ENCODE measurements at places on chromosomes 12 and 14.
A peak's percentile ranks its signal among the peaks of the same experiment; 100 is the strongest.

DNA sequence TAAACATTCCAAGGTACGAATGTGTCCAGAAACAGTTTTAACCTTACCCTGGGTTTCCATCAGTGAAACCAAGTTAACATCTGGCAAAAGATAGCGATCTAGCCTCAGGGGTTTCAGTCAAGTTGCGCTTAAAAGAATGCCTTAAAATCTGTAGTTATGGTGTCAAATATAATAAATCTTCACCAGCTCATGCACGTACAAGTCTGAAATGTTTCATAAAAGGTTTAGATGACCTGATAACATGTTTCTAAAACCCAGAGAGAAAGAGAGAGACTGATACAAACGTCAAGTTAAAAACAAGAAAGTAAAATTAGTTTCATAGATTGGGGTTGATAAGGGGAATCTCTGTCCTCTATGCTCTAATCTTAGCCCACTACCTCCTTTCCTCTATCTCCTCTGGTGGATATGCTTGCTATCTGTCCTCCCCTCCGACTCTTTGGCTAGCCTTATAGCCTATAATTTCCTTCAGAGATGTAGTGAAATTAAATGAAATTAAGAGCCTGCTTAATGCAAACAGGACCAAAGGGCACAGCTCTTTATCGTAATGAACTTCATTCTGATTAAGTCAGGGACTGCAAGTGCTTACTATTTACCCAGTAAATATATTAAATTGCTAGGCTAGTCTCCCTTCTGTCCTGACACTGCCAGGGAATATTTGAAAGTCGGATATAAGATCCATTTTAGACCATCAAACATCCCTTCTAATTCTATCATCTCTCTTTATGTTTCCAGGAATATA lies 18.4 kb upstream of the FOS start:
- peak overlapping the region; percentile 96 for H3K27ac ChIP-seq
- DNase-seq: no peak
- H3K4me1 ChIP-seq: no peaks in the 10 kb centered on the region
- no peaks in the 10 kb centered on the region for H3K27me3 ChIP-seq
- H3K36me3 ChIP-seq: no peaks in the 10 kb centered on the region
- no peak overlapping the region for H3K4me3 ChIP-seq

GRCh38 chr12:46391630-46392029 lies 19.1 kb upstream of the SLC38A2 start:
- no peaks in the 10 kb centered on the region for H3K27me3 ChIP-seq
- H3K36me3 ChIP-seq: no peaks in the 10 kb centered on the region
- H3K27ac ChIP-seq: no peak overlapping the region

DNA sequence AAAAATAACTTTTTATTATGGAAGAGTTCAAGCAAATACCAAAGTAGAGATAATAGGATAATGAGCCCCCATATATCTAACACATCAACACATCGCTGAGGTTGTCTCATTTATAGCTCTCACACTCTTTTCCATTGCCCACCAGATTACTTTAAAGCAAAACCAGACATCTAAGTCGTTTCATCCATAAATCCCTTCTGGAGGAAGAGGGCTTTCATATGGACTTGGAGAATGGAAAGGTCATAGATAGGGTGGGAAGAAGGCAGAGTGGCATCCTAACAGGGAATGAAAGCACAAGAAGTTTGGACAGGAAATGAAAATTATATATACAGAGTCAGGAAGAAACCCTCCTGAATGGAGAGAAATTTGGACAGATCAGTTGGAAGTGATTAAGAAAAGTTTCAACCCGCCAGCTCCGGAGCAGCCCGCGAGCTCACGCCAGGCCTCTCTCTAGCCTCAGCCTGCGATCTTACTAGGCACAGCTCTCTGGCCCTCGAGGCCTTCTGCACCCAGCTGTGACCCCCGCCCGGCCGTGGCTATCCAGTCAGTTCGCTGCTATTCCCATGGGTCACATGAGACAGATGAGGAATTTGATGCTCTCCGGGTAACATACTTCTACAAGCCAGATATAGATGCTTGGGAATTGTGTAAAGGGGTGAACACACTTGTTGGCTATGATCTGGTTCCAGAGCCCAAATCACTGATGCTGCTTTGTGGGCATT lies 48.4 kb upstream of the NID2 start:
- no peaks in the 10 kb centered on the region for H3K4me1 ChIP-seq
- H3K27ac ChIP-seq: no peak overlapping the region
- no peak for DNase-seq

GRCh38 chr12:70045036-70045435 lies 198.2 kb upstream of the CNOT2 start:
- DNase-seq: no peak
- H3K36me3 ChIP-seq: no peaks in the 10 kb centered on the region
- no peak overlapping the region for H3K4me3 ChIP-seq
- no peak overlapping the region for H3K27ac ChIP-seq
- peaks cover 16% of the 10 kb centered on the region for H3K4me1 ChIP-seq

DNA sequence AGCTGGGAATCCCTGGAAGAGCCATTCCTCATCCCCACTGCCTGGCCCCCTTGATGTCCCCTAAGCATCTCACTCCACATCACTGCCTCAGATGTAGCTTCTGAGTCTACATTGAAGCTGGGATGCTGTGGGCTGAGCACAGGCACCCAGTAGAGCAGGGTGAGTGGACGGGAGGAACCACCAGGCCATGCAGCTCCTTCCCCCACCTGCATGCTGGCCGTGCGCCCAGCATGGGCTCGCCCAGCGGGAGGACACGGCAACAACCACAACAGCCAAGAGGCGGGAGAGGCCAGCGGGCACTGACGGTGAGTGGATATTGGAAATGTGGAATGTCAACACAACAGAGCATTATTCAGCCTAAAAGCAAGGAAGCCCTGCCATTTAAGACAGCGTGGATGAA lies 310.9 kb downstream of the ADGRD1 start:
- no peaks in the 10 kb centered on the region for H3K27me3 ChIP-seq
- no peak overlapping the region for H3K4me3 ChIP-seq
- no peak overlapping the region for H3K27ac ChIP-seq
- no peak for DNase-seq
- H3K4me1 ChIP-seq: peaks cover 5% of the 10 kb centered on the region

- H3K27ac ChIP-seq: no peak overlapping the region
- no peak for DNase-seq
- no peaks in the 10 kb centered on the region for H3K36me3 ChIP-seq
Observed at GRCh38 chr14:89259951-89260609, 157.0 kb downstream of the FOXN3 start.

DNA sequence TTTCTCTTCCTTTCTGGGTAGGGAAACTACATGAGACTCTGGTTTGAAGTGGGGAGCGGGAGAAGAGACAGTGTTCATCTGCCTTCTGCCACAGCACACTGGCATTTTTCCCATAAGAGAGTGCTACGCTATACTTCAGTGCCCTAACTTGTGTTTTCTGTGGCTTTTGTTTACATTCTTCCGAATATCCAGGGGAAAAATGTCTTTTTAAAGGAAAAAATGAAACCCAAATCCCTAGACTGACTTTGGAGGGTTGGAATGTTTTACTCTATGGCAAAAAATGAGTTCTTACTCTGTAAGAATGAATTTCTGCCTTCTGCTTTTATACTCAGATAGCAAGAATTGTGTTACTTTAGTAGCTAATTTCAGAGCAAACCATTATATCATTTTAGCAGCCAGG lies 88.1 kb upstream of the TMEM263 start:
- peaks cover 1% of the 10 kb centered on the region for H3K4me1 ChIP-seq
- no peaks in the 10 kb centered on the region for H3K27me3 ChIP-seq
- H3K4me3 ChIP-seq: no peak overlapping the region
- H3K27ac ChIP-seq: no peak overlapping the region
- H3K36me3 ChIP-seq: peaks cover 6% of the 10 kb centered on the region

GRCh38 chr14:102209224-102209966 lies 69.7 kb downstream of the WDR20 start:
- no peak overlapping the region for H3K4me3 ChIP-seq
- peaks cover 25% of the 10 kb centered on the region for H3K36me3 ChIP-seq
- H3K27me3 ChIP-seq: no peaks in the 10 kb centered on the region
- peak overlapping the region; percentile 13 for H3K27ac ChIP-seq
- H3K4me1 ChIP-seq: no peaks in the 10 kb centered on the region
- no peak for DNase-seq

DNA sequence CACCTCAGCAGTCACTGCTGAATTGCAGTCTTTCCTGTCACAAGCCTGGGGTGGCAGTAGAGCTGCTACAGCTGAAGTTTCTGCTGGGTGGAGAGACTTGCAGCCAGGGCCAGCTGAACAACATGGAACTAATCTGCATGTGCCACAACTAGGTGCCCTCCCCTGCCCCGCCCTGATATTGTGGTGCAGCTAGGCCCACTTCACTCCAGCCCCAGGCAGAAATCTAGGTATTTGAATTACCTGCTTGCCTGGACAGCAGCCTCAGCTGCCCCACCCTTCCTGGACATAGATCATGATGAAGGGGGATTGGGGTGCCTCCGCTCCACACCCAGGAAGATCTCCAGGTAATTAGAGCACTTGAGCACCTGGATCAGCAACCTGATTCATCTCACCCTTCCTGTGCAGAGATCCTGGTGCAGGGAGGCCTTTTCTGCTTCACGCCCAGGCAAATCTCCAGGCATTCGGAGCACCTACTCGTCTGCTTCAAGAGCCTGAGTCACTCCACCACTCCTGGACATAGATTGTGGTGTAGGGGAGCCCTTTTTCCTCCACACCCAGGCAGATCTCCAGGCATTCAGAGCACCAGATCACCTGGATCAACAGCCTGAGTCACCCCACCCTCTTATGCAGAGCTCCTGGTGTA lies 477.0 kb downstream of the SOX5 start:
- no peak overlapping the region for H3K4me3 ChIP-seq
- H3K36me3 ChIP-seq: no peaks in the 10 kb centered on the region
- no peak for DNase-seq

DNA sequence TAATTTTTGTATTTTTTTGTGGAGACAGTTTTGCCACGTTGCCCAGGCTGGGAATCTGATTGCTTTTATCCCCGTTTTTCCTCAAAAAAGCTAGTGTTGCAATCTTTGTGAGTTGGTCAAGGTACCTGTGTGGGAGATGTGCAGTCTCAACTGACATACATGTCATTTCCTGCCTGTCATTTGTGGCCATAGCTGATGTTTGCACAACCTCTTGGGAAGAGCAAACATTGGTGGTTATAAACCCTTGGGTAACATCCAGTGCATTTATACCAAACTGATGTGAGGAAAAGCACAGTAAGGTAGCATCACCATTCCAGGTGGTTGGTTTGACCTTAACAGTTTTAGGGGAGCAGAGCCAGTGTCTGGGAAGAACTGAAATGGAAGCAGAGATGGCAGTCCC lies 54.7 kb downstream of the ATG14 start:
- H3K36me3 ChIP-seq: peaks cover 22% of the 10 kb centered on the region
- H3K4me3 ChIP-seq: no peak overlapping the region
- H3K27ac ChIP-seq: no peak overlapping the region
- no peak for DNase-seq

- H3K4me3 ChIP-seq: no peak overlapping the region
- no peaks in the 10 kb centered on the region for H3K4me1 ChIP-seq
Observed at GRCh38 chr12:88325076-88325815, 183.1 kb downstream of the TMTC3 start.

DNA sequence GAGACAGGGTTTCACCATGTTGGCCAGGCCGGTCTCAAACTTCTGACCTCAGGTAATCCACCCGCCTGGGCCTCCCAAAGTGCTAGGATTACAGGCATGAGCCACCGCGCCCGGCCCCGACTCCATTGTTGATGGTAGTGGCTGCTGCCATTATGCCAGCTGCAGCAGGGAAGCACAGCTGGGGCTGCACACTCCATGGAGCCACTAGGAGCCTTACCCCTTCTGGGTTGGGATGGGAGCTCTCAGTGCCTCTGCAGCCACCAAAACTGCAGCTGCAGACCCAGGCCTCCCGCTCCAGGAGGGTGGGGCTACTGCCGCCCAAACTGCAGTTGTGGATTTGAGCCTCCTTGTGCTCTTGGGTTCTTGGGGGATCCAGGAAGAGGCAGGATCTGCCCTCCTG lies 25.9 kb downstream of the TCHP start:
- H3K4me1 ChIP-seq: no peaks in the 10 kb centered on the region
- H3K36me3 ChIP-seq: peaks cover 19% of the 10 kb centered on the region
- H3K4me3 ChIP-seq: no peak overlapping the region
- no peaks in the 10 kb centered on the region for H3K27me3 ChIP-seq

GRCh38 chr12:73106296-73106695 lies 834.1 kb downstream of the TRHDE start:
- no peak overlapping the region for H3K4me3 ChIP-seq
- H3K36me3 ChIP-seq: no peaks in the 10 kb centered on the region
- H3K27ac ChIP-seq: no peak overlapping the region
- DNase-seq: no peak

- H3K27ac ChIP-seq: no peak overlapping the region
- no peaks in the 10 kb centered on the region for H3K4me1 ChIP-seq
- DNase-seq: no peak
Observed at GRCh38 chr14:97458661-97459579, 661.7 kb downstream of the VRK1 start.

DNA sequence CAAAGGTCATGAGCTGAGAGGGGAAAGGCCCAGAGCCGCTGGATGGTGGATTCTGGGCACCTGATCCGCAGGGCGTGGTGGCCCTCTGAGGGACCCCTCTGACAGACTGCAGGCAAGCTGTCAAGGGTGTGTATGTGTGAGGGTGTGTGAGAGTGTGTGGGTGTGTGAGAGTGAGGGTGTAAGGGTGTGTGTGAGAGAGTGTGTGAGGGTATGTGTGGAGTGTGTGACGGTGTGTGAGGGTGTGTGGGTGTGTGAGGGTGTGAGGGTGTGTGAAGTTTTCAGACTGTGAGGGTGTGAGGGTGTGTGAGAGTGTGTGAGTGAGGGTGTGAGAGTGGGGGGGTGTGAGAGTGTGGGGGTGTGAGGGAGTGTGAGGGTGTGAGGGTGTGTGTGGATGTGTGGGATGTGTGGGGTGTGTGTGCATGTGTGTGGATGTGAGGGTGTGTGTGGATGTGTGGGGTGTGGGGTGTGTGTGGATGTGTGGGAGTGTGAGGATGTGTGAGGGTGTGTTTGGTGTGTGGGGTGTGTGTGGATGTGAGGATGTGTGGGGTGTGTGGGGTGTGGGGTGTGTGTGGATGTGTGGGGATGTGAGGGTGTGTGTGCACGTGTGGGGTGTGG lies 156.7 kb downstream of the TMEM121 start:
- H3K27me3 ChIP-seq: no peaks in the 10 kb centered on the region
- H3K27ac ChIP-seq: no peak overlapping the region
- no peak overlapping the region for H3K4me3 ChIP-seq
- H3K4me1 ChIP-seq: no peaks in the 10 kb centered on the region
- DNase-seq: no peak

DNA sequence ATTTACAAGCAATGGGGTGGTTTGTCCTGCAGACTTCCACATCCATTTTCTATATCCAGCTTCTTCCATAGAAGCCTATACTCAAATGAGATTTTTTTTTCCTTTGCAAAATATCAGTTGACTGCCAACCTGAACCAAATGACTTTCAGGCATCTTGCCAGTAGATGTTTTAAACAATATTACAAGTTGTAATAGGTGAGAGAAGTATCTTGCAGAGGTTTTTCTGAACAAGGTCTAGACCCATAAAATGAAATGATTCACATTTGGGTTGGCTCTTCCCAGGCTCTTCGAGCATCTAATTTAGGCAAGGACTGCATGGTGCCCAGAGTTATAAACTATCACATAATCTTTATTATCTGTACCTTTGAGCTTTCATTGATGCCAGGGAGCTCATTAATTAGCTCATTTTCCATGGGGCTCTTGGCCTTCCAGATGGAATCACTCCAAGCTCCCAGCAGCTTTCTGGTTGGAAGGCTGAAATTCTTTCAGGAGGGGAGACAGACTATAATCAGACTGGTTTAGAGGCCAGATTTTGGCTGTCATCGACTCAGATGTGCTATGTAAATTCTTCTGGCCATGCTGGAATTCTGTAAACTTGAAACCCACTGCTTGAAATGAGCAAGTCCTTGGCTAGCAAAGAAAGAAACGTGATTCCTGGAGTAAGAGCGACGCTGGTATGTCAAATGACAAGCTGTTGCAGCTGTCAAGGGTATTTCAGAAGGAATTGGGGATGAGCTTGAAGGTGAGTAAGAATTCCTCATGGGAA lies 32.2 kb upstream of the DICER1 start:
- no peaks in the 10 kb centered on the region for H3K4me1 ChIP-seq
- H3K27ac ChIP-seq: no peak overlapping the region
- no peaks in the 10 kb centered on the region for H3K36me3 ChIP-seq
- no peaks in the 10 kb centered on the region for H3K27me3 ChIP-seq
- no peak for DNase-seq
